Ureter (tissue), 1 donor: ENCODE measurements at places on chromosomes 3 and 15.

DNA sequence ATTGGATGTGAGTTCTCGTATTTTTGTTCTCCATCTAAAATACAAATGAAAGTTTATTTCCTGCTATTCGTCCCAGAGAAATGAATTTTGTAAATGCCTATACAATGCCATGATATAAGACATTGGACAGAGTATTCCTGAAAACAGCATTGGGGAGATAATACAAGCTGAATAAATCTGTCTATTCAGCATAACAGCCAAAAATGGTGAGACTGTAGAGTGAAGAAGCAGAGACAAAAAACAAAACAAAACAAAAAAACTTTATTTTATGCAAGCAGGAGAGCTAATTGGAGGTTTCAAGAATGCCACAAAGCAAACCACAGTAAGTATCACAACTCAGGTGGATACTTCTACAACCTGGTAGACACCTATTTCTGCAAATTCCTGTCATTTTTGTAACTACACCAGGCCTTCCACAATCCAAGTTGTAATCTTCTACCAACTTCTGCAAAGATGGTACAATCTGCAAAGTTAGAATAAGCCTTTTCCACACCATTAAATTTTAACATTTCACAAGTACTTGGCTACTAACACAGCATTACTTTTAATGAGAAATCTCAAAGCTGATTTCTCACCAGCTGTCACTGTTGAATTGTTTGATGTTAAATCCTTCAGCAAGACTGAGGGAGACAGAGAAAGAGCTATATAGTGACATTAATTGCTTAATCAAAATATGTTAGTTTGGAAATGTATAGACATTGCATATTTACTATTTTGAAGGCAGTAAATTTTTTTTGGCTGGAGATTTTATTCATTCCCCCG is 163.1 kb downstream of the CLSTN2 start:
- no peak for DNase-seq

DNA sequence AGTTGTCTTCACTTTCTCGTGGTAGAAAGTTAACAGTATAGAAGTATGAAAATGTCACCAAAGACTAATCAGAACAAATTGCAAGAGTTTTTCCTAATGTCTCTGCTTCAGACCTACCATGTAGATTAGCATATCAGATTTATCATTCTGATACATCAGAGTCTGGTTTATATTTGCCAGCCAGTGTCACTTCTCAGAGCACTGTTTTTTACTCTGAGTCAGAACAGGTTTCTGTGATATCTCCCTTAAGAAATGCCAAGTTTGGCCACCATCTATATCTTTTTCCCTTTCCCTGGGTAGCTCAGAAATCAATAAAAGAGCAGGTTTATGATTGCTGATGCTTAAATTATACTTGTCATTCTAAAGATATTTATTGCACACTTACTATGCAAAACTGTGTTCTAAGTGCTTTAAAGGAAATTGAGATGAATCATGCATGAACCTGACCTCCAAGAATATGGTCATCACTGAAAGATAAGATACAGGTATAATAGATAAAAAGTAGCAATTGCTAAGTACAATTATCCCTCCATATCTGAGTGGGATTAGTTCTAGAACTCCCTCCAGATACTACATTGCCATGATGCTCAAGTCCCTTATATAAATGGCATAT is 672.7 kb upstream of the NAALADL2 start:
- no peak for DNase-seq

DNA sequence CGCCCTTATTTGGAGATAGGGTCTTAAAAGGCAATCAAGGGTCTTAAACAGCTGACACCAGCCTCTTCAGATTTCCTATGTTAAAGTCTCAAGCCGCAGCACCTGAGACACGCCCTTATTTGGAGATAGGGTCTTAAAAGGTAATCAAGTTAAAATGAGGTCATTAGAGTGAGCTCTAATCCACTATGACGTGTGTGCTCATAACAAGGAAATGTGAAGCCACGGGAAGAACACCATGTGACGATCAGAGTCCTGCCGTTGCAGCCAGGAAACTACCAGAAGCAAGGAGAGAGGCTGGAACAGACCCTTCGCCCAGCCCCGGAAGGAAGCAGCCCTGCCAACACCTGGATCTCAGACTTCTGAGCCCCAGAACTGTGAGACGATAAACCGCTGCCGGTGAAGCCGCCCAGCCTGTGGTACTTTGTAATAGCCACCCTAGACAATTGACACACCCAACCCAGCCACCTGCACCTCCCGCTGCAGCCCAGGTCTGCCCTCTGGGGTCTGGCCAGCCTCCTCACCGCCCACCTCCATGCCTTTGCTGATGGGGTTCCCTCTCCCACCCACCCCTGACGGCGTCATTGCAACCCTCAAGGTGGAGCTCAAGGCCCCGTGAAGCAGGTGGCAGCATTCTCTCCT is 137.9 kb downstream of the MEGF11 start:
- DNase-seq = no peak

DNA sequence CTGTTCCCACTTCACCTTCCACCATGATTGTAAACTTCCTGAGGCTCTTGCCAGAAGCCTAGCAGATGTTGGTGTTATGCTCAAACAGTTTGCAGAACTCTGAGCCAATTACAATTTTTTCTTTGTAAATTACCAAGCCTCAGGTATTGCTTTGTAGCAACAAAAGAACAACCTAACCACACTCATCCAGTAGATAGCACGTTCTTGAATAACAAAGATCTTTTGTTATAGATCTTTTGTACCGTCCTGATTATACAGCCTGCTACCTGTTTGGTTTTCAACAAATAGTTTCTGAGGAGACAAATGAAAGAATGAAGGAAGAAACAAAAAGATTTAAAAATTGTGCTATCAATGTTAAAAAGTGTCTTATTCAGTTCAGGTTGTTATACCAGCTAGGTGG is 474.7 kb upstream of the ALCAM start:
- no peak for DNase-seq

DNA sequence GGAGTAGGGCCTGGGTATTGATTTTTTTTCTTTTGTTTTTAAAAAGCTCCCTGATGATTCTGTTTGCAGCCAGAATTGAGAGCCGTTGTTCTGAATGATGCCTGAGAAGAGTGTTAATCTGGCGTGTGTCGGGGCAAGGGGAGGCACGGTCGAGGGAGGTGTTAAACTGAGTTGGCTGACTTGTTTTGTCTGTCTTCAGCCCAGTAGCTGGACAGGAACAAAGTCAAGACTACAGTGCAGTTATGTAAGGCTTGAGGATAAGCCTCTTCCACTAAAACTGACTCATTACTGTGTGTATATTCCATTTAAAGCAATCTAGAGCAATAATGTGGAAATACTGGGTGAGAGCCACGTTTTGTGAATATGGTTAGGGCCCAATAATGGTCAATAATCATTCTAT is 119.0 kb upstream of the DLG1 start:
- no peak for DNase-seq

DNA sequence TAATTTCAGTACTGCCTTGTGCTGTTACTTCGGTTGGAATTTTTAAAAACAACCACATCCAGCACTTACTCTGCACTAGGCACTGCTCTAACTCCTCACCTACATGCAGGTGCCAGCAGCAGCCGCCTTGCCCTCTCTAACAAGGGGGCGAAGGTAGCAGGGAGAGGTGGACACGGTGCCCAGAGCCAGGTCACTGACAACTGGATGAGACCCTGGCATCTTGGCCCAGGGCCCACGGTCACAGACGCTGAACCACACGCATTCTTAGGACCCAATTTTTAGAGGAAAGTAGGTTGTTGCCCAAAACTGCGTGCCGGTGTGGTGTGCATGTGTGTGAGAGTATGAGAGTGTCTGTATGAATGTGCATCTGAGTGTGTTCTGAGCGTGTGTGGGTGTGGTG is 63.4 kb upstream of the GATA2 start:
- no peak for DNase-seq

DNA sequence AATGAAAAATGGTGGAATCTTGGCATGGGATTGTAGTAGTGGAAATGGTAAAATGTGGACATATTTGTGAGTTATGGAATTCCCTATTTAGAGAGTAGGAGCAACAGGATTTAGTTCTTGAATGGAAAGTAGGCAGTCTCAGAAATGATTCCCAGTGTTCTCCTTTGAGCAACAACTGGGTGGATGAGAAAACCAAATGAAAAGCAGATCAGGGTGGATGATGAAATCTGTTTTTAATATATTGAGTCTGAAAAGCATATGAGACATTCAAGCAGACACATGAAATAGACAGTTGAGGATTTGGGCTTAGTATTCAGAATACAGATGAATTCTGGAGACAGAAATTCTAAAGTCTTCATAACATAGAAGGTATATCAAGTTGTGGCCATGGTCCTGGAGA is 451.3 kb downstream of the LPP start:
- DNase-seq = no peak

- DNase-seq = no peak
These were observed 8.4 kb upstream of the GSK3B start for GRCh38 chr3:120102674-120103073.

GRCh38 chr3:134486577-134487041 is 752 bp downstream of the CEP63 start:
- DNase-seq = no peak

DNA sequence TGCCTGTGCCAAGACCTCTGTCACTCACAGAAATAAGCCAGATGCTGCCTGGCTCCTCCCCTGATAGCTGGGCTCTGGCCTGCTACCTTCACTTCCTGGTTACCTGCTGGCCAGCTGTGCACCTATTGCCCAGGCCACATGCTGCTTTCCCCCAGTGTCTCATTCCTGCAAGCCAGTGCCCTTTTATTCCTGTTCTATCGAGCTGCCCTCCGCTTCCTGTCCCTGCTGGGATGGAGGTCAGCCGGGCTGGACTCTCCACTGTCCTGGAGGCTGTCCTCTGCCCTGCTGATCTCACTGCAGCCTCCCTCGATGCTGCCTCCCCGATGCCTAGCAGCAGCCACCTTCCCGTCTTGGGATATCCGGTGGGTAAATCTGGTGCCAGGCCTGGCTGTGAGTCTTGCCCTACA is 37.0 kb upstream of the SNRPA1 start:
- no peak for DNase-seq

DNA sequence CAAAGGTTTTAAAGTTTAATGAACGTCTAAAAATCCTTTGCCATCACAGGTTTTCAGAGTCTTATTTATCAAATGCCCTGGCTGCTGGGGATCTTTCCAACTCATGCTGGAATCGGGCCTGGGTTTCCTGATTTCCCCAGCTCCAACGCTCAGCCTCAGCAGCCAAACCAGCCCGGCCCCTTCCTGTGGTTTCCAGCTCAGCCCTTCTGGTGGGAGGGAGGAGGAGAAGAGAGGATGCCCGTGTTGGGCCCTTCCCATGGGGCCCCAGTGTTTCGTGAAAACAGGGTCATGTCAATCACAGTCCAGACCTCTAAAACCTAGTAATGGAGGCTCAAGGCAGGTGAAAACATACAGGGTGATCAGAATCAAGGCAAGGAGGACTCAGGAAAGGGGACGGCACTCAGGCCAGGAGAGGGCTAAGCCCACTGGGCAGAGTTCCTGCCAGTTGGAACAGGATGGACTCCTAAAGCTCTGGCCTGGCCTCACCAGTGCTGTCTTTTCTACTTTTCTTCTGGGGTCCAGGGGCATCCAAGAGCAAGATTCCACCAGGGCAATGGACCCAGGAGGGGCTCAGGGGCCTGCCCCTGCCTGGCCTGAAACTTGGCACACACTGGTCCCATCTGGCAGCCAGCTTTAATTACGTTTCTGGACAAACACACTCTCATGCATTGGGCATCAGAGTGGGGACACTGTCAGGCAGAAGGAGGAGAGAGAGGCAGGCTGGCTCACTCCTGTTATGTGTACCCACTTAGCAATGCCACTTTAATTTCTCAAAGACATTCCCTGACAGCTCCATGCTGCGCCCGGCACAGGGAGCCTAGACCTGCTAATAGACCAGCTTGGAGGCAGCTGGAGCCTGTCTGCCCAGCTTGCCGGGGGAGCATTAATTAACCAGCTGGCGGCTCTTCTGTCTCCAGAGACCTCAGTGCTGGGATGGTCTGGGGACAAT is 194.6 kb downstream of the FAM43A start:
- peak; percentile 57 for DNase-seq

GRCh38 chr15:40317580-40317979 is 5.9 kb upstream of the INAFM2 start:
- DNase-seq = no peak

DNA sequence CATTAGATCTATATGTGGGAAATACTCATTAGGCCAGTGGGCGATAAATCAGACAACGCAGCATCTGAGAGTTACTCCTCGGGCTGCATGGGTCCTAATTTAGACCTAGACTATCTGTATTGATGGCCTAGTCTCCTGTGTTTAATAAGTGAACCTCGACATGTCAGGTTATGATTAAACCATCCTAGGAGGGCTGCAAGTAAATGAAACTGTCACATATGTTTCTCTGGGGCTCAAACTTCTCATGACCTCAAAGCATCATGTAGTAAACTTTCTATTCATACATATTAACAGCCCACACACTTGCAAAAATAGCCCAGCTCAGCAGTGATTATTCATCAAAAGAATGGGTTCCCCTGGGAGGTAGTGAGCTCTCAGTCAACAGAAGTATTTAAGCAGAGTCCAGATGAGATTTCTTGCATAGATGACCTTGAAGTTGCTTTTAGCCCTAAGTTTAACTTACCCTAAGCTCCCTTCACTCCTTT is 51.6 kb downstream of the RAB11A start:
- DNase-seq = no peak

GRCh38 chr15:64776402-64776786 is 1.0 kb upstream of the RBPMS2 start:
- DNase-seq = no peak

- no peak for DNase-seq
These were observed 1.2 kb downstream of the STIMATE start for GRCh38 chr3:52896151-52896550.

GRCh38 chr3:15923640-15924405 is 126.0 kb upstream of the ANKRD28 start:
- DNase-seq = no peak

- no peak for DNase-seq
These were observed 30.8 kb upstream of the MAP3K13 start for GRCh38 chr3:185332026-185332735.

DNA sequence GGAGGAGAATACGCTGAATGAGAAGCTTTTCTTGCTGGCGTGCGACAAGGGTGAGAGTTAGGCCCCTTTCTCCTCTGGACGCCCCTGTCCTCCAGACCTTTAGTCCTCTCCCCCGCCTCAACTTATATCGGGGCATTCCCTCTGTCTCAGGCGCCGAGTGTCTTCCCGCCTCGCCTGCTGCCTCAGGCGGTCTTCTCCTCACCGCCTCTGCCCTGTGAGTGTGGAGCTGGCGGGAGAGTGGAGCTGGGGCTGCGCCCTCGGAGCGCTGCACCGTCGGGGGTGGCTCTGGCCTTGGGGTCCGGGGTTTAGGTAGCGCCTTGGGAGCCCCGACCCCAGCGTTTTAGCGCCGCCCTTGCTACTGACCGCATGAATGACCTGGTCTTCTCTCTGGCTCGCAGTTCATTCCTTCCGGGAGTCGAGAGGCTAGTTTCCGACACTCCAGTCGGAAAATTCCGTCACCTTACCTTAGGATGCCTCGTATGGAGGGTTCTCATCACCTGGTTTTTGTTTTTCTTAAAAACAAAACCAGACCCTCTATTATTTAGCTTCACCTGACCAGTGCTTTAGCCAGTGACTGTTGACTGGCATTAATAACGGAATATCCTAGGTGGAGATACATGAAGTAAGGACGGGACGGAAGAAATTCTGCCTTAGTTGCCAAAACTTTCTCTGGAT is 985 bp downstream of the TRPC1 start:
- DNase-seq = no peak
